ENCODE measurements at places on chromosomes 12 and 14.

DNA sequence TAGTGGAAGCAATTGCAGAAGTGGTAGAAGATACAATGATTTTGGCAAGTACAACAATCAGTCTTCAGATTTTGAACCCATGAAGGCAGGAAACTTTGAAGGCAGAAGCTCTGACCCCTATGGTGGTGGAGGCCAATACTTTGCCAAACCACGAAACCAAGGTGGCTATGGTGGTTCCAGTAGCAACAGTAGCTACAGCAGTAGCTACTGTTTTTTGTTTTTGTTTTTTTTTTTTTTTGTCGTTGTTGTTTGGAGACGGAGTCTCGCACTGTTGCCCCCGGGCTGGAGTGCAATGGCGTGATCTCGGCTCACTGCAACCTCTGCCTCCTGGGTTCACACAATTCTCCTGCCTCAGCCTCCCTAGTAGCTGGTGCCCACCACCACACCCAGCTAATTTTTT, 47.4 kb downstream of the IFNG-AS1 start:
- DNase-seq: no peak

GRCh38 chr12:32105986-32106516, 596 bp upstream of the BICD1 start:
- DNase-seq: no peak

GRCh38 chr12:64304571-64304970, 82.5 kb upstream of the KICS2 start:
- DNase-seq: no peak

GRCh38 chr14:90728951-90729350, 87.3 kb downstream of the TTC7B start:
- no peak for DNase-seq

DNA sequence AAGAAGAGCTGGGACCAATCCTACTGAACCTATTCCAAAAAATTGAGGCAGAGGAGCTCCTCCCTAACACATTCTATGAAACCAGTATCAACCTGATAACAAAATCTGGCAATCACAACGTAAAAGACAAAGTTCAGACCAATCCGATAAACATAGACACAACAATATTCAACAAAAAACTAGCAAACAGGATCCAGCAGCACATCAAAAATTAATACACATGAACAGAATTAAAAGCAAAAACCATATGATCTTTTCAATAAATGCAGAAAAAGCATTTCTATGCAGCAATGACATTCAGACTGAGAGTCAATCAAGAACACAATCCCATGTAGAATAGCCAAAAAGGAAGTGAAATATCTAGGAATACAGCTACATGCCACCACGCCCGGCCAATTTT, 7.0 kb upstream of the CLEC14A start:
- no peak for DNase-seq

DNA sequence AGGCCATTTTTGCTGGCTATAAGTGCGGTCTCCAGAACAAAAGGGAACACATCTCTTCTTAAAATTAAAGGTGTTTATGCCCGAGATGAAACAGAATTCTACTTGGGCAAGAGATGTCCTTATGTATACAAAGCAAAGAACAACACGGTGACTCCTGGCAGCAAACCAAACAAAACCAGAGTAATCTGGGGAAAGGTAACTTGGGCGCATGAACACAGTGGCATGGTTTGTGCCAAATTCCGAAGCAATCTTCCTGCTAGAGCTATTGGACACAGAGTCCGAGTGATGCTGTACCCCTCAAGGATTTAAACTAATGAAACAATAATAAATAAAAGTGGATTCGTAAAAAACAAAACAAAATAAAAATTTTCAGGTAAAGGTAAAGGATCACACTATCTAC, 33.4 kb downstream of the PKP2 start:
- DNase-seq: no peak

- DNase-seq: no peak
Measured at GRCh38 chr12:99960311-99960710, 24.4 kb downstream of the ANKS1B start.

DNA sequence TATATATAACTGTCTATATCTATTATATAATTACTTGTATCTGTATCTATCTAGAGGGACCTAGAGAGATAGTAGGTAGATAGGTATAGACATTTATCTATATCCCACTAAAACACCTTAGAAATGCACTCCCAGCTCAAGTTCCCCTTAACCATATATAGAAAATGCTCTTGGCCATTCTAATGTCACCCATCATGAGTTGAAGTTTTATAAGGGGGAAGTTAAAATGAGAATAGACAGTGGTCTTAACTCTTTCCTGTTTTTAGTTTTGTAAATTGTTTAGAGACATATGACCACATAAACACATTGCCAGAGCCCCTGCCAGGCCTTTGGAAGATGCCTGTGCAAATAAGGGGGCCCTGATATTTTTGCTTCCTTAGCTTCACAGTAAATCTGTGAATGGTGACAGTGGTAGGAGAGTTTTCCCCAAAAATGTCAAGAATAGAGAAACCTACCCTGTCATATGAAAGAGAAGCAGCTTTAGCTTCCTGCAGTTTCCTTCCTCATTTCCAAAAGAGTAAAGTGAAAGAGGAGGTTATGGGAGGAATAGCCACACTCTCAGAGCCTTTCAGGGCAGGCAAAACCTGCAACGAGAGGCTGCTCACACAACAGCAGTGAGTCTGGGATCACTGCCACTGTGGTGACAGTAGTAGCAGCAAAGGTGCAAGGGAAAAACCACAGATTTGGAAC, 45.5 kb downstream of the MGST1 start:
- DNase-seq: no peak

GRCh38 chr14:90808759-90809529, 7.3 kb downstream of the TTC7B start:
- no peak for DNase-seq

DNA sequence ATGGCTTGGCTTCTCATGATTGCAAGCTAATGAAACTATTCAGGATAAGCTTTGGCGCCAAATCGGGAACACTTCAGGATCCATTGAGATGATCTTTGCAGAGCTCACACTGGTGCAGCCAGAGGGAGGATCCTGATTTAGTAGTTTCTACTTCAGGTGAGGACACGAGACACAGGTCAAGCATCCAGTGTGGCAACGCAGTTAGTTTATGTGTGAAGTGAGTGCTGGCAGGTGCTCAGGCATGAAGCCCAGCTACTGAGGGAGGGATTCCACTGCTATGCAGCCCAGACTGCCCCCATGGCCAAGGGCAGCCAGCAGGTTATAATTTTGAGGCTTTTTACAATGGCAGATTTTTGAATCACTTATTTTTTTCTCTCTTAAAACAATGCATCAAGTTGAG, 113.5 kb upstream of the PCED1B start:
- DNase-seq: no peak

DNA sequence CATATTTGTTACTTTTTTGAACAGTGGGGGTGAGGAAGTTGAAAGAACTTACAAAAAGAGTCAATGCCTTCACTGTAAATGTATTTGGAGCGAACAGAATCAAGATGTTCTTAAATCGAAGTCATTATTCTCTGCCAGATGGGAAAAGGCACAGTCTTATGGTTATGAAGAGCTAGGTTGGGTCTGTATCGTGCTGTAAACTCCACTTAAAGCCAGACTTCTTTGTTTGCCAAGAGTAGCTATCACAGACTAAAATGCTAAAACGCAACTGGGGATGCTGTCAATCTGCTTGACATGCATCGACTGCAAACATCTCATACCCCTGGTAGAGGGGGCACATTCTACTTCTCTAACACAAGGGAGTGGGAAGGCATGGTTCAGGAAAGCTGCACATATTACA, 160.4 kb downstream of the DACT1 start:
- no peak for DNase-seq

- DNase-seq: no peak
Measured at GRCh38 chr14:59509101-59509500, 24.8 kb downstream of the JKAMP start.

DNA sequence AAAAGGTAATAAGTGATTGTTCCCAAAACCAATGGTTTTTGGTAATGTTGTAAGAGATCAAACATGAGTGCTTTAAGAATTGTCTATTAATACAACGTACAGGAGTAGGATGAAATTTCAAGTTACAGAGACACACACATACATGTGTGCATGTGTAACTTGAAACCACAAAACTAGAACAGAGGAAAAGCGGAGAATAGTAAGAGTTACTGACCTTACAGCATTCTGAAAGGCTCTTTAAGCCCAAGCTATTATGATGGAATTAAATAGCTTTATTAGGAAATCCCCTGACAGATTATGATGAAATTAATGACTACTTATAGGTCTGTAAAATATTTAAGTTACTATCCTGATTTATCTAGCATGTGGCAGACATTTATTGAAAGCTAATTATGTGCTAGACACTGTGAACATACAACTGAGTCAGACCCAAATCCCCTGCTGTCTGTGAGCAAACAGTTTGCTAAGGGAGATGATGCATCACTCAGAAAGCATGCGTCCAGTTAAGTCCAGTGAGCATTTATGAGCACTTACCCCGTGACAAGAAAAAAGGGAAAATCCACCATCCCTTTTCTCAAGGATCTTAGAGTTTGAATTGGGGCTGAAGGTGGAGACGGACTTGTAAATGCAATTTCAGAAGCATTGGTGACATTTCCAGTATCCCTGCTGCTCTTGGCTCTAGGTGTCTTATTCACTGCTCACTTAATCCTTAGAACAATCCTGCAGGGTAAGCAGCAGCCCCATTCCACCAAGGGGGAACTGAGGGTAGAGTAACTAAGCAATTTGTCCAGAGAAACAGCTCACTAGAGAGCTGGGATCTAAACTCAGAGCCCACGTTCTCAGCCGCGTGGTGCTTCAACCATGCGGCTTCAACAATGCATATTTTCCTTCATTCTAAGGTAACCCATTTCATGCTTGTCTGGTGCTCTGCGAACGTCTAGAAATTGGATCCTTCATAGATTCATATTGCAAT, 117.4 kb downstream of the EML1 start:
- DNase-seq: no peak

GRCh38 chr12:121812921-121813896, 9.4 kb downstream of the SETD1B start:
- DNase-seq: no peak

GRCh38 chr12:107948391-107948945, 174.0 kb downstream of the ASCL4 start:
- DNase-seq: no peak

DNA sequence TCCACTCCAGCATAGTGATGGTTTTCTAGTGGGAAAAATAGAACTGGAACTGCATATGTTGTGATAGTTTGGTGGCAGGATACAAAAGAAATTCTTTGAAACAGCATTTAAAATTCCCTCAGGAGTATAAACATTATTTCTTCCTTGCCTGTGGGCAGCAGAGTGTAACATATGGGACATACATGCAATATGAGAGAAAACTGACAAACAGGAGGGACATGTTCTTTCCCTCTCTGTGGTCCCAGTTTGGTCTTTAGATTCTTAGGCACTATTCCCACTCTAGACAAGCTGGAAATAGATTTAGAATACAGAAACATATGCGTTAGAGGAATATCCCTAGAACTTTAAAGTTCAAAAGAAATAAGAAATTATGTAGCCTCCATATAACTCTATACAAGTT, 68.0 kb downstream of the MGAT4C start:
- DNase-seq: no peak

- no peak for DNase-seq
Measured at GRCh38 chr14:96519970-96520369, 17.8 kb downstream of the PAPOLA start.

DNA sequence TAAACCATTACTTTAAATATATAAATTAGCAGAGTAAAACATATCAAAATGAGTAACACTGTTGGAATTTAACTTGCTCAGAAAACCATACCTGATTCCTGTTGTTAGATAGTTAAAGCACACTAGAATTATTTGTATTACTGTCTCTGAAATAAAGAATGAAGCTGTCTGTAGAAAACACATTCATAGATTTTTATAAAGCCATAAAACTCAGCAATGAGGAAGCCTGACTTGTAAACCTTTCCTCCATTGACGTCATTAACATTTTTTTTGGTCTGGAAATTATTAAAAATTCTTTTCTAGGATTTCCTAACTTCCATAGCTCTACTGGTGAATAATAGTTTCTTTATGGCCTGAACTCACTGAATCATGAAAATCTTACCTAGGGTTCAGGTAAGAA, 147.6 kb downstream of the BRMS1L start:
- no peak for DNase-seq

DNA sequence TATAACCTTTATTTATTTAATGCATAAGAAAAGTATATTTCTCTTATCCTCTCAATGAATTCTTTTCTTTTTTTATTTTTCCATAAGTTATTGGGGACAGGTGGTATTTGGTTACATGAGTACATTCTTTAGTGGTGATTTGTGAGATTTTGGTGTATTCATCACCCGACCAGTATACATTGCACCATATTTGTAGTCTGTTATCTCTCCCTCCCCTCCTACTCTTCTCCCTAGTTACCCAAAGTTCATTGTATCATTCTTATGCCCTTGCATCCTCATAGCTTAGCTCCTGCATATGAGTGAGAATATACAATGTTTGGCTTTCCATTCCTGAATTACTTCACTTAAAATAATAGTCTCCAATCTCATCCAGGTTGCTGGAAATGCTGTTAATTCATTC, 1900.0 kb upstream of the SEL1L start:
- no peak for DNase-seq

DNA sequence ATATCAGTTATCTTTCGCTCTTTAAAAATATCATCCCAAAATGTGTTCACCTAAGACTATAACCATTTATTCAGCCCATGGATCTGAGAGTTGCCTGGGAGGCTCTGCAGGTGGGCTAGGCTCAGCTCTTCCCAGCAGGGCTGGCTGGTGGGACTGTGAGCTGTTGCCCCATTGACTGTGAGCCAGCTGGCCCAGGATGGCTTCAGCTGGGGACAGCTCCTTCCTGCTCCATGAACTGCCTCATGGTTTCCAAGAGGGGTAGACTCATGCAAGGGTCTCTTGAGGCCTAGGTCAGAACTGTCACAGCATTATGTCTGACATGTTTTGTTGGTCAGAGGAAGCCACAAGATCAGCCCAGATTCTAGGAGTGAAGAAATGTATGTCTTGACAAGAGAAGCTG, 114.1 kb upstream of the E2F7 start:
- no peak for DNase-seq

DNA sequence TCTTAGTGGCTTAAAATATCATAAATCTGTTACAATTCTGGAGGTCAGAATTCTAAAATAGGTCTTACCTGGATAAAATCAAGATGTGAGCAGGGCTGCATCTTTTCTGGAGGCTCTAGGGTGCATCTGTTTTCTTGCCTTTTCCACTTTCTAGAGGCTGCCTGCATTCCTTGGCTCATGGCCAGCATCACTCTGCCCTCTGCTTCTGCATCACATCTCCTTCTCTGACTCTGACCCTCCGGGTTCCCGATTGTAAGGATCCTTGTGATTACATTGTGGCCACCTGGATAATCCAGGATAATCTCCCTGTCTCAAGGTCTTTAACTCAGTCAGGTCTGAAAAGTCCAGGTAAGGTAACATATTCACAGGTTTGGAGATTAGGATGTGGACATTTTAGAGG, 11.0 kb upstream of the BMP4 start:
- DNase-seq: no peak
